ENCODE measurements at places on chromosomes 5 and 9. TPM values are rescaled to one million over a fixed set of nuclear protein-coding genes. Genes with fewer than 3 reads are reported as not detected.

DNA sequence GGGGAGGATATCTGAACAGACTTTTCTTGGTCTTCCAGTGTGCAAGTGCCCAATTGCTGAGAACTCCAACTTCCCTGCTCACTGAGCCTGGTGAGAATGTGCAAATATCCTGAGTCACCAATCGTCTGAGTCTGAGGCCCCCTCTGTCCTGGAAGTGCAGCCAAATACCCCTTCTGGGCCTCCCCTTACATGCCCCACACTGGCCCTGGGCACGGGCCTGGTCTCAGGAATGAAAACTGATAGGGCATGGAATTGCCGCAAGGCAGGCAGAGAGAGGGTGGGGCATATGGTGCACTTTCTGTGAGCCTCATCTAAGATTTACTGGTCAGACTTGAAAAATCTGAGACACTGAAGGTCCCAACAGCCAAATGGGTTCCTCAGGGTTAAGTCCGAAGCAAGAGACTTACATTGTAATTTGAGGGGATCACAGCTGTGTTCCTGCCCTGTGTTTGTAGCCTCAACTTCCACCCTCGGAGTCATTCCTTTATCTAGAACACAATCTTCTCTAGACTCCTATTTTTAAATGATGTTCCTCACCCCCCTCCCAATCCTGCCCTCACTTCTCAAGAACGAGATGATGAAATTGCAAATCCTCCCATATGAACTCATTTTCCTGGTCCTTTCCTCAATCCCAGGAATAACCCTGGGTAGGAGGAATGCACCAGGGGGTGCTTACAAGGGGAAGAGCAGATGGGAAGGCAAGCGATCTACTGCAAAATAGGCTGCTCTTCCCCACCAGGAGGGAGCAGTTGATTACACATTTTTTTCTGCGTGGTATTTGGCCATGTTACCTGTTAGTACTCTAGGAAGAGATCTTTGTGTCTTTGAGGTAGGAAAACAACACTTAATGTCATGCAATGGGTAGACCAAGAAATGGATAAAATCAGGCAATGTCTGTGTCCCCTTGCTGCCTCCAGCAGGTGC is 34.6 kb upstream of the ARHGAP26 start:
- DNase-seq, result no peak

DNA sequence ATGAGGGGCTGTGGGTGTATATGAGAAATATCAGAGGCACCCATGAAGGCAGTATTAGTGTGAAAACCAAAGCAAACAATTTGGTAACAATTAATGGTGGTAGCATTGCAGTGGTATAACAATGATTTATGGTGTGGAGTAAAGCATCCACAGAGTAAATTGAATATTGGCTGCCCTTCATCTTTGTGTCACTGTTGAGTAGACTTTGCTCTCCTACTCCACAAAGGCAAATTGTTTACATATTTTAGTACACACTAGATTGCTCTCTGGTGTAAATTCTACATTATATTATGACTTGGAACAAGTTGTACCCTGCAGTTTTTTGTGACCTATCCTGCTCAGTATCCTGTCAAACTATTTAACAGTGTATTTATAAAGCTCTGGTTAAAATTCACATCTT is 455.5 kb upstream of the RORB start:
- no peak for DNase-seq

- no peak for DNase-seq
These were observed 365.0 kb upstream of the CDH9 start for GRCh38 chr5:27403243-27403882.

DNA sequence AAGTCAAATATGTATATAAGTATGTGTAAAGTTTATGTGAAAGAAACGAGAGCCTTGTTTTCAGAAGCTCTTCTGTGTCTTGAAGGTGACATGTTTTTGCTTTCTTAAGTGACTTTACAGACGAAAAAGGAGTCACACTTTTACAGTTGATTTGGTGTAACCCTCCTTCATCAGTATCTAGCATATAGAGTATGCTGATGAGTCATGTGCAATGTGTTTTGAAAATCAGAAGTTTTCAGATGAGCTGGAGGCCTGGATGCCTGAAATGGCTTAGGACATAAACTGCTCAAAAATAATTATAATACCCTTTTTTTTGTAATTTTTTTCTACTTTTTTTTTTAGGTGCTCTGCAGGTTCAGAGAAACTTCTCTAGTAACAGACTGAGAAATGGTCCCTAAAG is 209.5 kb downstream of the CD180 start:
- DNase-seq, result no peak

GRCh38 chr9:6428940-6429889 is 16.2 kb downstream of the UHRF2 start:
- DNase-seq, result no peak

GRCh38 chr5:42751044-42751443 is 5.6 kb upstream of the CCDC152 start:
- DNase-seq, result no peak

DNA sequence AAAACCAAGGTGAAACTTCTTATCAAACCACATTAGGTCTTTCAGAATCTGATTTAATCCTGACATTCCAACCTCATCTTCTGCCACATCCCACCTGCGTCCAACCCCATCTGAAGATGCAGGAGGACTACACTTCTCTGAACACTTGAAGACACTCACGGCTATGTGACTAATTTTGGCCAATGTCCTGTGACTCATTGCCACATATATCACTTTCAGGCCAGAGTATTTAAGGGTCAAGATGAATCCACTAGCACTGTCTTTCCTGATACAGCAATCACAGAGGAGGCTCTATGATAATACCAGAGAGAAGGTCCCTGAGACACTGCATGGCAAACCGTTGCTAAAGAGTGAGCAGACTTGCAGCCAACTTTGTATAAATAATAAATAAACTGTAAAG is 323.4 kb downstream of the NR2F1-AS1 start:
- DNase-seq, result no peak

DNA sequence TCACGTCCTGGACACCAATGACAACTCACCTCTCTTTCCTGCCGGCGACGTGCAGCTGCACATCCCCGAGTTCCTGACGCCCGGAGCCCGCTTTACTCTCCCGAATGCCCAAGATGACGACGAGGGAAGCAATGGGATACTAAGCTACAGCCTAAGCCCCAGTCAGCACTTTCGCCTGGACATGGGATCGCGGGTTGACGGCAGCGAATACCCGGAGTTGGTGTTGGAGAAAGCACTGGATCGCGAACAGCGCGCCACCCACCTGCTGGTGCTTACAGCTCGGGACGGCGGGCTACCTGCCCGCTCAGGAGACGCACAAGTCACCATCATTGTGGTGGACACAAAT is 1.1 kb downstream of the PCDHAC1 start:
- no peak for DNase-seq

GRCh38 chr5:8270246-8270645 is 401.3 kb downstream of the MTRR start:
- DNase-seq, result no peak

- no peak for DNase-seq
These were observed 32.1 kb downstream of the PRKACG start for GRCh38 chr9:68981789-68982188.

- DNase-seq, result no peak
These were observed 72.2 kb downstream of the ANKRD55 start for GRCh38 chr5:56160723-56161438.

DNA sequence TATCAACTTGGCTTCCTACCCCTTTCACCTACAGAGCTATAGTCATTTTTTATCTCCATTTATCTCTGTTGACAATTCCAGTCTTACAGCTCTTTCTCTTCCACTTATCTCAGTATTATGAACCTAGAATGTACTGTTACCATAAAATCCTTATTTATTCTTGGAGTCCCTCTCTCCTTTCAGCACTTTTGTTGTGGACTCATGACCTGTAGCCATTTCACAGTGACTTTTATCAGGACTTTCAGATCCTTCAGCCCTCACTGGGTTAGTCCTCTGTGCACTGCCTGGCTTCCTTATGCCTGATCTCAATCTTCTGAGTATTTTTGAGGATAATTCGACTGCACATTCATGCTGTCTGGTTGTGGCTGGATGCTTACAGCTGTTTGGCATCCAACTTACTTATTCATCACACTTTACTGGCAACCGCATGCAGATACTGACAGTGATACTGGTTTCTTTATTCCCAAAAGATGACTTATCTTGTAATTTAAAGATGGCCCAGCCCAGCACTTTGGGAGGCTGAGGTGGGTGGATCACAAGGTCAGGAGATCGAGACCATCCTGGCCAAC is 293.3 kb downstream of the MAN2A1 start:
- no peak for DNase-seq

DNA sequence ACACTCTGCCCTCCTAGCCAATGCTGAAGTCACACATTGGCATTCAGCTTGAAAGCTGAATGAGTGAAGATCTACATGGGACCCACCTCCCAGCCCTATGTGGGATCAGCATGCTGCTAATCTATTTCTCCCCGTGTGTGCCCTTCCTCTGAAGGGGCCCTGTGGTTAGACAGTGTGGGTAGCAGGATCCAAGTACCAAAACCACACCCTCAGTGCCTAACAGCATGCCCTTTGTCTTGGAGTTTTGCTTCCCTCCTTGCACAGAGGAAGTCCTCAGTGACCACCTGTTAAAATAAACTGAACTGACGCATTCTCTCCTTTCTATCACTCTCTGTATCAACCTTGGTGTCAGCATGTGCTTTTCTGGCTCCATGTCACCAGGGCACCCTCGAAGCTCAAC is 25.0 kb downstream of the SH3TC2 start:
- no peak for DNase-seq

DNA sequence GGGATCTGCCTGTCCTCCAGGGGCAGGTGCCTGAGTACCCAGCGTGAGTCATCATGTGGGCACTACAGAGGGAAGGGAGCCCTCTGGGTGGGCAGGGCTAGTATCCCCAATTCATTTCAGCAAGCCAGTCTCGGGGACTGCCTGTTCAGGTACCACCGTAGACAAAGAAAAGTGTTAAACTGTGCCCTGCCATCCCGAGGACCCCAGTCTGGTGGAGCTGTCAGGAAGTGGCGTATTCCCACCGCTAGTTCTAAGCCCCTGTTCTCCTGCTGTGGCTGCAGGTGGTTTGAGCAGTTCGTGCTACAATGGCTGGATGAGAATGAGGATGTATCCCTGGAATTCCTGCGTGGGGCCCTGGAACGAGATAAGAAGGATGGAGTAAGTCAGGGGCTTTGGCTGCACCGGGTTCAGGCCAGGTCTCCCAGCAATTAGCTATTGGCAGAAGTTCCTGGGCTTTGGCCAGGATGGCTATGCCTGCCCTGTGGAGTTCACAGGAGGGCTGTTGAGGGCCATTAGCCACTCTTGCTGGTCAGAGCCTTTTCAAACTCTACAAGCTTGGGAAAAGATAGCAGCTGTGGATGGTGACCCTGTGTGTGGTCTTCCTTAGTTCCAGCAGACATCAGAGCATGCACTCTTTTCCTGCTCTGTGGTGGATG is 93.2 kb upstream of the RUSC2 start:
- no peak for DNase-seq

- no peak for DNase-seq
These were observed 240.7 kb downstream of the COX7C start for GRCh38 chr5:86858442-86858841.

DNA sequence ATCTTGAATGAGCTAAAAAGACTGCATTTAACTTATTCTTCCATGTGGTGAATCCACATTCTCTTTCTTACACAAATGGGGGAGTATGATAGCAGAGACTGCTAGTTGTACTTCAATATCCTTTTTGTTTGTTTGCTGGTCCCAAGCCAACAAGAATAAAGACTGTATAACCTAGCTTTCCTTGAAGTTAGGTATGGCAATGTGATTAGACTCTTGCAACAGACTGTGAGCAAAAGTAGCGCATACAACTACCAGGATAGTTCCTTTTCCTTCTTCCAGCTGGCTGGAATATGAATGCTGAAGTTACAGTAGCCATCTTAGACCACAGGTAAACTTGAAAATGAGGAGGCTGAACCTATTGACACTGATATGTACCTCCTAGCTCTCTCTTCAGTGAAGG is 17.9 kb upstream of the KIF2A start:
- no peak for DNase-seq

GRCh38 chr9:35553670-35554543 is 51.2 kb upstream of the TESK1 start:
- peak; percentile 58 for DNase-seq

DNA sequence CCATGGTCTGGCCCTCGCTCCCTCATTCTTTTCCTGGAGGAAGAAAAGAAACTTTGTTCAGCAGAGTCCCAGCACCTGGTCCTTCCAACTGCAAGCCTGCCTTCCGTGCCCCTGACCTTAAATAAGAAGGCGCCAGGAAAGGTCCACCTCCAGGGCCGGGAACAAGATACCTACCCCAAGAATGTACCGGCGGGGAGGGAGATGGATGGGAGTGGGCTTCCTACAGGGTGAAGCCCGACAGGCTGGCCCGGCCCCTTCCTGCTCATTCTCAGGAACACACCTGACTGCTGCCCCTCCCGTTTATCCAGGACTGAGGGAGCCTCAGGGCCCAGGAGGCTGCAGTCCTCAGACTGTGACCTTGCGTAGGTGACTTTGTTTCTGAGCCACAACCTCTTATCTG is 27.3 kb upstream of the GFPT2 start:
- no peak for DNase-seq

- no peak for DNase-seq
These were observed 68.3 kb downstream of the SERINC5 start for GRCh38 chr5:80187421-80188090.

DNA sequence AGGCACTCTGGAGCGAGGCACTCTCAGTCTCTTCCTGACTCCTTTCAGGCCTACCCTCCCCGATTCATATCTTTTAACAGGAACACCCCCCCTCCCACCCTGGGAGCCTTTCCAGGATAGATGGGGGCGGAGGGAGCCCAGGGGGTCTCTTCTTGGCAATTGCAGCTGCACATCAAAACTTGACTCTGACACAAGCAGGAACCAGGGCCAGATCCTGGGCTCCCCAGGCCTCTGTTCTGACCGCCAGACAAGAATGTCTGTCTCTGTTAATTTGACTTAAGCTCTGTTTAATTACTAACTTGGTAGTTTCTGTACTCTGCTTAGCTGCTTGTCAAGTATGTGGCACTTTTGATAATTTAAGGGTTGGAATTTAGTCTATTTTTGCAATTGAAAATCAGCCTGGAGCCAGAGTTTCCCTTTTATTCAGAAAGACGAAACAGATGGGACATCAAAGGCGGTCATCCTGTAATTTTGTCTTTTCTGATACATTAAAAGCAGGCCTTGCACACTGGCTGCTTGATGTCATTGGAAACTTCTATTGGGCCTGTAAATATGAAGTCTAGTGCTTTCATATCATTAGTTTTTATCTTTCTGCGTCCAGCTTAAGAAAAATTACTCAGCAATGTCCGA is 43.3 kb downstream of the ACTL7B start:
- no peak for DNase-seq

GRCh38 chr5:107303171-107303968 is 367.4 kb downstream of the EFNA5 start:
- no peak for DNase-seq

The SMIM23 gene
- not detected for total RNA-seq

The SLU7 gene
- total RNA-seq, result 56.2 TPM

The WNK2 gene
- total RNA-seq, result 218 TPM

The IGIP gene
- total RNA-seq, result 12.0 TPM

The BARHL1 gene
- total RNA-seq, result not detected

The OMD gene
- total RNA-seq, result 6.4 TPM

The UBAP1 gene
- 37.6 TPM for total RNA-seq

The SH2D3C gene
- 18.2 TPM for total RNA-seq

The GRM6 gene
- total RNA-seq, result not detected

The WDR38 gene
- not detected for total RNA-seq

The LRRTM2 gene
- total RNA-seq, result not detected

The CMYA5 gene
- 1,210 TPM for total RNA-seq

The OLFML2A gene
- 41.1 TPM for total RNA-seq
